ENCODE measurements at places on chromosomes 12 and 14. TPM values are rescaled to one million over a fixed set of nuclear protein-coding genes. Genes with fewer than 3 reads are reported as not detected.

- DNase-seq: no peak
Measured at GRCh38 chr12:89691659-89692058, 17.0 kb downstream of the ATP2B1 start.

RNF212B gene
- 0.29 TPM for total RNA-seq

GRCh38 chr12:7061596-7061995 is 1.1 kb downstream of the C1S start:
- no peak for DNase-seq

DNA sequence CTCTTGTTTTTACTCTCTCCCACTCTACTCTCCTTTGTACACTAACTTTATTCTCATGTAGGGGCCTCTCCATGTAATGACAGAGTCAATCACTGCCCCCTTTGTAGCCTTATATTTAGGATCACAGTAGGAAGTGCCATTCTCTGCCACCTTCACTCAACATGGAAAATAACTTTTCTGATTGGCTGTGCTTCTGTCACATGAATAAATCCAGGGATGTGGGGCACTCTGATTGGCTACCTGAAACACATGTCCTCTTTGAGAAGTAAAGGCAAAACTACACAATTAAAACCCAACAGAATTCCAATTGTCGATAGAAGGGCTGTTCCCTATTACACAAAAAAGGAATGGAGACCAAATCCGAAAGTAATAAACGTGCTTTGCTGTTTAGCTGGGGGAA is at the start of gene RNASE9:
RNASE9 (minus strand) TSS at position 87 of the 400 bp plus-strand sequence.
- no peak for DNase-seq

ANKRD33 gene
- total RNA-seq: not detected

GRCh38 chr14:74978416-74978947 is 23.1 kb upstream of the PGF start:
- no peak for DNase-seq

JPH4 gene
- 0.46 TPM for total RNA-seq

DNA sequence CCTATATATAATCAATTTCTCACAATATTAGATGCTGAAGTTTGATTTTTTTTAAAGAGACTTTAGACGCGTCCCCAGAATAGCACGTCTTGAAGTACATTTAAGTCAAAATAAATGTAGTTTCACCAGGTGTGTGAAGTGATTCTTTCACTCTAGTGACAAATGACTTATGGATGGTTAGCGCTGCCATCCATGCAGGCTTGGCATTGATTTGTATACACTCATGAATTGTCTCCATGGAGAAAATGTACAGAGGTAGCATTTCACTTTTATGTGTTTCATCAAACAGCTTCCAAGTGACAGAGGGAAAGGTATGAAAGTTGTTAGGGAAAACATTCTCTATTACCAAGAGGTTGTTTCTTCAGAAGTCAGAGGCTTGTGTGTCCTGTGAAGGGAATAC is 360.8 kb downstream of the PDZRN4 start:
- DNase-seq: no peak

GRCh38 chr14:36738269-36738668 is 76.6 kb downstream of the PAX9 start:
- no peak for DNase-seq

- peak; percentile 25 for DNase-seq
Measured at GRCh38 chr12:116317986-116318575, 40.6 kb upstream of the MED13L start.

GLIPR1L2 gene
- 0.58 TPM for total RNA-seq

AICDA gene
- total RNA-seq: not detected

CLEC2D gene
- total RNA-seq: 1.1 TPM

RERGL gene
- 0.67 TPM for total RNA-seq

C12orf60 gene
- 0.51 TPM for total RNA-seq

- DNase-seq: no peak
Measured at GRCh38 chr14:104941508-104942365, 17.1 kb downstream of the PLD4 start.

DNA sequence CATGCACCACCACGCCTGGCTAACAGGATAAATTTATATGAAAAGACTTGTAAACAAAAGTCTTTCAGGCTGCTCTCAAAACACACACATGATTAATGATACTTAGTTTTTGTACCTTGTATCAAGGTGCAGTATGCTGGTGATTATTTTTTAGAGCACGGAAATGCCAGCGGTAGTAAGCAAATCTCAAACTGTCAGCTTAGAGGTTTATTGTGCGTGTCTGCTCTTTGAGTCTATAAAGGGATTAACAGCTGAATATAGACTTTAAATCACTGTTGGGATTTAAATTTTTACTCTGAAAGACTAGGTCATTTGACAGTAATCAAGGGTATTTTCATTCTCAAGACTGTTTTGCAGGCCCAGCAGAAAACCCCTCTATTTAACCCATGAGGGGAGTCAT is 50.5 kb downstream of the PLEKHA5 start:
- no peak for DNase-seq

GRCh38 chr12:45289245-45290215 is 73.6 kb downstream of the ANO6 start:
- DNase-seq: no peak

GRCh38 chr12:102021540-102022246 is 40.1 kb downstream of the WASHC3 start:
- no peak for DNase-seq

DNA sequence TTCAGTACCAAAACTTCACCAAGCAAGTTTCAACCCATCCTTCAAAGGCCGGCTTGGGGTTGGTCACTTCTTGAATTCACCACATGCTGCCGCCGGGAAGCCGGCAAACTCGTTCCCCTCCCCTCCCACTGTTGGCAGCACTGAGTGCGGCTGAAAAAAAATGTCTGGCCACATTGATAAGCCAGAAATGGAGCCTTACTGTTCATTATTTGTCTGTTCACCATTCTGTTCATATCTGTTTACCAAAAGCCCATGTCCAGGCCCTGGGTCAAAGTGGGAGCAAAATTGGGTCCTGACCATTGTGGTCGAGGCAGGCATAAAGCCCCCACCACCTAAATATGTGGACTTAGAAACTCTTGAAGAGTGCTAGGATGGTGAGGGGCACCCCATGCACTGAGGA is 7.3 kb upstream of the HSP90AA1 start:
- no peak for DNase-seq

DNA sequence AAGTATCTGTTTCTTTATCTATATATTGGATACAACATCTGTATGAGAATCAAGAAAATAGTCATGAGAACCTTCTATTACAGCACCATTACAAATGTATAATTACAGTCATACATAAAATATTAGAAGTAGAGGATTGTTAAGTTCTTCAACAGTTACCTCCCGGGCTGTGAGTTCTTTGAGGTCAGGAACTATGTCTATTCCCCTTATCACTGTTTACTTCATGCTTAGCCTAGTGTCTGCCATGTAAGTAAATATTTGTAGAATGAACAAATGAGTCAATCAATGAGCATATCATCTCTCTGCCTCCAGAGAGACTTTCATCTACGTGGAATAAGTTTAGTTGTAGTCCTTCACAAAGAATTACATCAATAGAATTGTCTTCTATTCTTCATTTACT is 47.2 kb downstream of the PUS7L start:
- DNase-seq: no peak

DNA sequence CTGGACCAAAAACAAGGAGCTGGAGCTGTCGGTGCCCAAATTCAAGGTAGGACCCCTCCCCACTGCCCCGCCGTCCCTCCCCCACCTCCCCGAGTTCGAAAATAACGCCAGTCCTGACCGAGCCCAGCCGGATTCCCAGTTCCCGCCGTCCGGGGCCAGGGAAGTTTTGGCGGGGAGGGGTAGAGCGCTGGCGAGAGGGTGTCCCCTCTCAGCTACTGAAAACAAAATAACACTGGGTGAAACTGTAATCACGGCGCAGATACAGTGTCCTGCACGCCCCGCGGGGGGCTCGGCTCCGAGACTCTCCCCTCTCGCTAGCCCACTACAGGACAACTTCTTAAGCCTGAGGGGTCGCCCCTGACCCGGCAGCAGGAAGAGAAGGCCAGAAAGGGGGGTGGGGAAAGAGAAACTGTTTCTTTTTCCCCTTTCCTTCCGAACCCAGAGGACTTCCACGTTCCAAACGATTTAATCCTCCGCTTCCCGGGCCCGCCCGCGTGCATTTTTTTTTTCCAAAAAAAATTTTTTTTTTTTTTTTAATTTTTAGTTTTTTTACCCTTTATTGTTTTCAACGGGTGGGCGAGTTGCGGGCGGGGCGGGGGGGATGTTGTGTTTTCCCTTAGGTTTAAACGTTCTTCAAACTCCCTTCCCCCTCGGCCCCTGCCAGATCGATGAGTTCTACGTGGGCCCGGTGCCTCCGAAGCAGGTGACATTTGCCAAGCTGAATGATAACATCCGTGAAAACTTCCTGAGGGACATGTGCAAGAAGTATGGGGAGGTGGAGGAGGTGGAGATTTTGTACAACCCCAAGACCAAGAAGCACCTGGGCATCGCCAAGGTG is 1.6 kb downstream of the SETD1B start:
- DNase-seq: no peak

DNA sequence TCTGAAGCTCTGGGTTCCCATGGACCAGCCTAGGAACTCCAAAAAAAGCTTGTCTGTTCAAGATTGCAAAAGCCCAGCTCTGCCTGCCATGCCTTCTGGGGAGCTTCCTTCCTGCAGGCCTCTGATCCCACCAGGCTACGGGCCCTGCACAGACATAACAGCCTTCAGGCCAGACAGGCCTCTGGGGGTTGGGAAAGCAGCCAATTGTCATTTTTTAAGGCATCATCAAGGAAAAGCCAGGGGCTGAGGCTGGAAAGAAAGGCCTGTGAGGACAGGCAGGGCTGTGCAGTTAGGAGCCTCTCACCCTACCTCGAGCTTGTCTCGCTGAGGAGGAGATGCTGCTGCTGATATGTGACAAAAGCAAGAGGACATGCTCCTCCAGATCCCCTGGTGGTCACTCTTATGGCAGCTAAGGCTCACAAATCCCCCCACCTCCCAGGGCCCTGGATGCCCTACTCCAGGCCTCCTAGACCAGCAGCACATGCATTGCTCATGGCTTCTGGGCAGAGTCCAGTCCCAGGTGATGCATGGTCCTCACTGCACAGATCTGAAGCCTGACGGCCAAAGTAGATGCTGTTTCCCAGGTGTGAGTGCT is 2.9 kb downstream of the TMEM229B start:
- no peak for DNase-seq

LRRC9 gene
- total RNA-seq: not detected

- no peak for DNase-seq
Measured at GRCh38 chr12:16136219-16136988, 141.1 kb downstream of the SLC15A5 start.

- no peak for DNase-seq
Measured at GRCh38 chr14:99134516-99135046, 137.4 kb downstream of the BCL11B start.

STAC3 gene
- 0.88 TPM for total RNA-seq

FZD10 gene
- total RNA-seq: 0.16 TPM

- DNase-seq: no peak
Measured at GRCh38 chr14:50225974-50226297, 5.4 kb downstream of the SOS2 start.

- DNase-seq: no peak
Measured at GRCh38 chr14:101226603-101227425, 323.3 kb upstream of the RTL1 start.

SLC25A47 gene
- not detected for total RNA-seq

DNA sequence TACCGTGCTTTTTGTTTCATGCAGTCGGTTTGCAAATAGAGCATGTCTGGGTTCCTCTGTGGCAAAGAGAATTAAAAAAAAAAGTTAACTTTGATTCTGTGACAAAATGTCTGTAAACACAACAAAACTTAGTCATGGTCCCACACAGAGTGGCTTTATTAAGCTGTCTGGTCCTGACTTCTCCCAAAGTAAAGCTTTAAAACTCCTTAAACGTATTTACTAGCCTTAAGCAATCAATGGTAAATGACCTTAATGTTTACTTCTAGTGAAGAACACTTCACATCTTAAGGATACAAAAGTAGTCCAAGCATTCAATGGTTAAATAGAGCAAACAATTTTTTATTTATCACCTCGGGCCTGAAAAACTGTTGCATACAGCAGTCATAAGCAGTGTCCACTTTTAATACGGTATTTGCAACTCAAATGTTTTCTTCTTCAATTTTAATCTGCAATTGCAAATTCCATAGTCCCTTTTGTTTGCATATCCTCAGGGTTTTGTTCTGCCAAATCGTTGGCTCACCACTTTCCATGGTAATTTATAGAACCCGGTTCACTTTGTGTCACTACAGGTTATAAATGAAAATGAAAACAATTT is 453.0 kb upstream of the MIS18BP1 start:
- DNase-seq: no peak

CRACR2A gene
- total RNA-seq: 9.2 TPM

DHH gene
- 0.53 TPM for total RNA-seq

DNA sequence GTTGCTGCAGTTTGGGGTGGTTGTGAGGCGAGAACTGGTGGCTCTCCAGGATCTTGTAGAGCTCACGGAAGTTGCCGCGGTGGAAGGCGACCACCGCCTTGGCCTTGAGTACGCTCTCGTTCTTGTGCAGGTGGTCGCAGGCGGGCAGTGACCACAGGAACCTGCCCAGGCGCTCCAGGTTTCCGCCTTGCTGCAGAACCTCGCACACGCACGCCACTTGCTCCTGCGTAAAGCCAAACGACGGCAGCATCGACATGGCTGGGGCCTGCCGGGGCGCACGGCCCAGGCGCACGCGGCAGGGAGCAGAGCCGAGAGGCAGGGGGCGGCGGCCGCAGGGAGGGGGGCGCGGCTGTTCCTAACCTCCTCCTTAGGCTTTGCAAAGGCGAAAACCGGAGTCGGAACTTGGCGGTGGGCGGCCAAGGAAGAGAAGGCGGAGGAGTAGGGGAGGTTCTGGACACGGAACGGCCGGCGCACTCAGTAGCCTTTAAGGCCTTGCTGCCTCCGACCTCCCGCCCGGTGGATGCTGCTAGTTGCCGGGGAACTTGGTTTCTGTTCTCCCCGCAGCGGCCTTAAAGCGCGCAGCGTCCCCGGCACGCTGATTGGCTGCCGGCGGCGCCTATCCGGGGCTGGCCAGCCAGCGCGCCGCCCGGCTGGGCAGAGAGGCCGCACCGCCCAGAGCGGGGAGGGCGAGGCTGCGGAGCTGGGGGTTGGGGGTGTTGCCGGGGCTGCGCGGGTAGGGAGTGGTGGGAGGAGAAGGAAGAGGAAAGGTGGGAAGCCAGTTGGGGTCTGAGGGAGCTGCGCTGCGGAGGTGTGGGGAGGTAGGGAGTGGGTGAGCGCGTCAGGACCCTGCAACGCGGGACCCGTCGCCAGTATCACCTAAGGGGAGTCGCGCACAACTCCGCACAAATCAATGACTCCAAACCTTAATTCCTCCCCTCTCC is at the start of gene SIX1:
SIX1 (minus strand) TSS at position 544 of the 941 bp plus-strand sequence; CDS start at position 256, 288 bp downstream.
- peak; percentile 54 for DNase-seq

SAMD15 gene
- 0.95 TPM for total RNA-seq

GRCh38 chr14:41668356-41668755 is 61.7 kb downstream of the LRFN5 start:
- no peak for DNase-seq

GRCh38 chr12:124709722-124710687 is 142.6 kb upstream of the NCOR2 start:
- no peak for DNase-seq

- DNase-seq: no peak
Measured at GRCh38 chr12:19671695-19672094, 232.4 kb downstream of the AEBP2 start.

DNA sequence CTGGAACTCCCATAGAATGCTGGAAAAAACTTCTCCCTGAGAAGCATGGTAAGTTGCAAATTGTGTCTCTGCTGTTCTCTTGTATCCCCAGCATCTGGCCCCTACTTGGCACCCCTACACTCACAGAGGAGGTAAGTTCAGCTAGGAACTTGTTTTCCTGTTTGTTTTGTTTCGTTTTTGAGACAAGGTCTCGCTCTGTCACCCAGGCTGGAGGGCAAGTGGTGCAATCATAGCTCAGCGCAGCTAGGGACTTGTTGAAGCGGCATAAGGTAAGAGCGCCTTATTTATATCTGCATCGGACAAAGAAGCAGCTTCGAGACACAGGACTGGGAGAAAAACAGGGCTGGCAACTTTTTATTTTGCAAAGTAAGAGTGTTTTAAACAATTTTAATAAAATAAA is 18.5 kb upstream of the ANO2 start:
- no peak for DNase-seq

All from pancreas (tissue), 10 donors.